Natural killer cell treated with Interleukin-12 subunit alpha and Interleukin-12 subunit beta and Interleukin-15 and Interleukin-18, amount 100 ng/mL, for 72 hours (primary cell): ENCODE measurements at places on chromosomes 7 and 10. TPM values are rescaled to one million over a fixed set of nuclear protein-coding genes. Genes with fewer than 3 reads are reported as not detected.

DNA sequence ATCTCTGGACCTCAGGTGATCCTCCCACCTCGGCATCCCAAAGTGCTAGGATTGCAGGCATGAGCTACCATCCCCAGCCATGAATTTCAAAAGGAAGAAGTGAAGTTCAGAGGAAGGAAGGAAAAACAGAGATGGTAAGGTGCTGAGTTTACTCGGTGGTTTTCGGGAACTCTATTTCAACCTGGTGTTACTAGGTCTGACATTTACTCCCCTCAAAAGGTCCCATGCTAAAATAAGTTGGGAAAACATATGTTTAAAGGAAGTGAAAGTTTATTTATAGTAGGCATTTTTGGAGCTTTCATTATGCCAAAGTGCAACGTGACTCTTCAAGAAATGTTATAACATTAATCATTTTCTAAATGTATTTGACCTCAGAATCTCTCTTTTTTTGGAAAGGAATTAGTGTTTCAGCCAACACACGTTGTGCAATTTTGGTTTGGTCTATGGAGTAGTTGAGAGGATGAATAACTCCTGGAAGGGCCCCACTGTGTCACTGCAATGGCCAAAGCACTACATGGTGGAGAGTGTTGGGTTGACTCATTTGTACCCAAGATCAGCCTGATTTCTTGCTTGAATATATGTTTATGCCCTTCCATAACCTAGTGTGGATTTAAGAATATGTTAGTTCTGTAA is 114.7 kb upstream of the FAM171A1 start:
- H3K36me3 ChIP-seq, result no peaks in the 10 kb centered on the region
- H3K4me1 ChIP-seq, result no peaks in the 10 kb centered on the region

DNA sequence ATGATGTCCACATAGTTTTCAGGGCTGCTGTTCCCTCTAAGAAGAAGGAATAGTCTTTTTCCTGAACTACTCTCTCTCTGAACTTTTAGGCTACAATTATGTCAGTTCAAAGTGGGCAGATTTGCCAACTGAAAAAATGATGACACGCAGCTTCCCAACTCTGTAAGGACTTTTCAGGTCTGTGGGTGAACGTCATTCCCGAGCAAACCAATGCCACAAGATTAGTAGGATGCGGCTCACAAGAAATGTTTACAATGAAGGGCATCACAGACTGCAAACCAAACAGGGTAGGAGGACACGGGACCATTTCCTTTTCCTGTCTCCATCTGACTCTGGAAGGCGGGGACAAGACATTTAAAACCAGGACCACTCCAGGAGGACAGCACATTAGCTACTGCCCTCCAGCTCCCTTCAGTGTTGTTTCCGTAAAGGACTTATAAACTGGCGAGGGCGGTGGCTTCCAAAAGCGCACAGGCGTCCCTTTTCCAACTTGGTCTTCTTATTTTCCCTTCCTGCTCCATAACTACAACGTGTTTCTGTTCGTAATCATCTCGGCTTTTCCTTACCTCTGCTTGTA is 539 bp upstream of the MKLN1 start:
- H3K36me3 ChIP-seq, result peaks cover 5% of the 10 kb centered on the region
- DNase-seq, result no peak
- H3K27ac ChIP-seq, result peak overlapping the region; percentile 95
- peaks cover 38% of the 10 kb centered on the region for H3K4me1 ChIP-seq
- peak overlapping the region; percentile 92 for H3K4me3 ChIP-seq

DNA sequence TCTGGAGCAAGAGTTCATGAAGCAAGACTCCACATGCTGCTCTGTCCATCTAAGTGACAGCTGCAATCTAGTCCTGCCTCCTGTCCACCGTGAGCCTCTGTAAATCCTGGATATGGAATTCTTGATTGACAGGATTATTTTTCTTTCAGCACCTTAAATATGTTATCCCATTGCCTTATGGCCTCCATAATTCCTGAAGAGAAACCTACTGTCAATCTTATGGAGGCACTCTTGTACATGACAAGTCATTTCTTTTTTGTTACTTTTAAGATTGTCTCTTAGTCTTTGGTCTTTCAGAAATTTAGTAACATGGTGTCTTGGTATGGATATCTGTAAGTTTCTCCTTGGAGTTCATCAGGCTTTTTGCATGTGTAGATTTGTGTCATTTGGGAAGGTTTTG is 82.8 kb downstream of the NPSR1 start:
- peaks cover 12% of the 10 kb centered on the region for H3K36me3 ChIP-seq
- H3K4me3 ChIP-seq, result no peak overlapping the region
- DNase-seq, result no peak
- no peak overlapping the region for H3K27ac ChIP-seq

GRCh38 chr7:144528536-144529045 is 125.1 kb upstream of the NOBOX start:
- no peak overlapping the region for H3K27ac ChIP-seq
- H3K36me3 ChIP-seq, result no peaks in the 10 kb centered on the region
- no peaks in the 10 kb centered on the region for H3K27me3 ChIP-seq

- DNase-seq, result no peak
- H3K4me1 ChIP-seq, result peaks cover 41% of the 10 kb centered on the region
- peak overlapping the region; percentile 79 for H3K4me3 ChIP-seq
- peak overlapping the region; percentile 74 for H3K27ac ChIP-seq
- peaks cover 14% of the 10 kb centered on the region for H3K36me3 ChIP-seq
Observed at GRCh38 chr10:89002226-89002978, 11.8 kb downstream of the FAS start.

GRCh38 chr10:124674768-124675222 is 69.4 kb downstream of the FAM53B start:
- no peak overlapping the region for H3K4me3 ChIP-seq
- H3K27ac ChIP-seq, result peak overlapping the region; percentile 89
- peaks cover 76% of the 10 kb centered on the region for H3K4me1 ChIP-seq
- no peak for DNase-seq

DNA sequence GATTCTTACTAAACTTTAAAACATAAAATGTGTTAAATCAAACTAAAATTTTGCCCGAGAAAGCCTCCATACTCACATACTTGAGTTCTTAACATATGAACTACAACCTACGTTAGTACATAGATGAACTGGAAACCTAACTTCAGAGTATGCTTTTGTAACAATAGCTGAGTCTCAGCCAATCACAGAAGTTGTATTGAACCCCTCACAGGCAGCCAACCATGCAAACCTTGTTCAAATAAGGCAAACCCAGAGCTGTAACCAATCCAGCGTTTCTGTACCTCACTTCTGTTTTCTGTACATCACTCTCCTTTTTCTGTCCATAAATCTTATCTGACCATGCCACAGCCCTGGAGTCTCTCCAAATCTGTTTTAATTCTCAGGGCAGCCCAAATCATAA is 157.3 kb upstream of the COL1A2 start:
- no peaks in the 10 kb centered on the region for H3K27me3 ChIP-seq
- H3K4me1 ChIP-seq, result no peaks in the 10 kb centered on the region
- no peak overlapping the region for H3K27ac ChIP-seq
- no peaks in the 10 kb centered on the region for H3K36me3 ChIP-seq
- H3K4me3 ChIP-seq, result no peak overlapping the region

DNA sequence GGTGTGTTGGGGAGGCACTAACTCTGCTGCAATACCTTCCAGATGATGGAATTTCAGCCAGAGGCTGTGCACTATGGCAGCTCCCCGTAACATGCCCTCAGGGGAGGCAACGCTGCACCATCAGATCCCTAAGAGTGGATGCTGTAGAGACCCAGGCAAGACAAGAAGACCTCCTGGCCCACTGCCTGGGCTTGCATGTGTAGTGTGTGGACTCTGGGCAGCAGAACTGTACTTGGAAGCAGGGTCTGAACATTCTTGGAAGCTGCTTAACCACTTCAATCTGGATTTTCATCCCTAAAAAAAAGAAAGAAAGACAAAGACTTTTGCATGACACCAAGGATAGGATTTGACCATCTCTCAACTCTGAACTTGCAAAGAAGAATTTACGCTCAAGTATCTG is 297.5 kb upstream of the NRP1 start:
- peaks cover 25% of the 10 kb centered on the region for H3K27me3 ChIP-seq
- no peak overlapping the region for H3K4me3 ChIP-seq
- H3K27ac ChIP-seq, result no peak overlapping the region
- DNase-seq, result no peak
- H3K4me1 ChIP-seq, result no peaks in the 10 kb centered on the region

GRCh38 chr7:130529417-130529816 is 37.5 kb downstream of the MEST start:
- H3K27ac ChIP-seq, result no peak overlapping the region
- no peak overlapping the region for H3K4me3 ChIP-seq
- H3K36me3 ChIP-seq, result peaks cover 5% of the 10 kb centered on the region
- DNase-seq, result no peak

DNA sequence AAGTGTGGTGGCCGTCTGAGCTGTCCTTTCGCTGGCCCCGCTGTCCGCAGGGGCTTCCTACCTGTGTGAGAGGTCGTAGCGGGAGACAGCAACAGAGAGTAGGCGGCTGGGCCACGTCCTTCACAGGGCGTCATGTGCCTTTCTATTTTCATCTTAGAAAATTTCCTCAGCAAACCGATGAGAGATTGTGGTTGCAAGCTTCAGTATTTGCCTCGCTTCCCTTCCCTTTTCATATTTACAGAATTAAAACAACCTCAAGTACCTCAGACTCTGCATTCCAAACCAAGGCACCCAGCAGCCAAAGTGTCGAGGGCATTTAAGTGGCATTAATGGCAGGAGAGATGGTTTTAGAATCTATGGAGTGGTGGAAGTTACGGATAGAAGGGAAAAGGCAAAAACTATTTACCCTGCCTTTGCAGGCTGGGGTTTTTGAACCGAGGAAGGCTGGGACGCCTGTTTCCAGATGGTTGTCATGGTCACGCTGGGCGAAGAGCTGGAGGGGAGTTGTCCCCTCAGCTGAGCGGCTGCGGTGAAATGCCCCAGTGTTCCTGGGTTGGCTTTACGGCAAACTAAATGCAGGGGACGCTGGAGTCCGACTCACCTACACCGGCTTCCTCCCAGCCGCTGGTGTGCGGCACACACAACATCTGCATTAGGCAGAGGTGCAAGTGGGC is 41.9 kb downstream of the WIPI2 start:
- peak overlapping the region; percentile 14 for H3K4me3 ChIP-seq
- H3K27ac ChIP-seq, result peak overlapping the region; percentile 60
- no peaks in the 10 kb centered on the region for H3K27me3 ChIP-seq
- H3K36me3 ChIP-seq, result peaks cover 6% of the 10 kb centered on the region

- peak; percentile 53 for DNase-seq
- H3K4me1 ChIP-seq, result peaks cover 6% of the 10 kb centered on the region
- H3K4me3 ChIP-seq, result no peak overlapping the region
- H3K27me3 ChIP-seq, result peaks cover 64% of the 10 kb centered on the region
Observed at GRCh38 chr10:99540657-99541531, 8.2 kb downstream of the NKX2-3 start.

DNA sequence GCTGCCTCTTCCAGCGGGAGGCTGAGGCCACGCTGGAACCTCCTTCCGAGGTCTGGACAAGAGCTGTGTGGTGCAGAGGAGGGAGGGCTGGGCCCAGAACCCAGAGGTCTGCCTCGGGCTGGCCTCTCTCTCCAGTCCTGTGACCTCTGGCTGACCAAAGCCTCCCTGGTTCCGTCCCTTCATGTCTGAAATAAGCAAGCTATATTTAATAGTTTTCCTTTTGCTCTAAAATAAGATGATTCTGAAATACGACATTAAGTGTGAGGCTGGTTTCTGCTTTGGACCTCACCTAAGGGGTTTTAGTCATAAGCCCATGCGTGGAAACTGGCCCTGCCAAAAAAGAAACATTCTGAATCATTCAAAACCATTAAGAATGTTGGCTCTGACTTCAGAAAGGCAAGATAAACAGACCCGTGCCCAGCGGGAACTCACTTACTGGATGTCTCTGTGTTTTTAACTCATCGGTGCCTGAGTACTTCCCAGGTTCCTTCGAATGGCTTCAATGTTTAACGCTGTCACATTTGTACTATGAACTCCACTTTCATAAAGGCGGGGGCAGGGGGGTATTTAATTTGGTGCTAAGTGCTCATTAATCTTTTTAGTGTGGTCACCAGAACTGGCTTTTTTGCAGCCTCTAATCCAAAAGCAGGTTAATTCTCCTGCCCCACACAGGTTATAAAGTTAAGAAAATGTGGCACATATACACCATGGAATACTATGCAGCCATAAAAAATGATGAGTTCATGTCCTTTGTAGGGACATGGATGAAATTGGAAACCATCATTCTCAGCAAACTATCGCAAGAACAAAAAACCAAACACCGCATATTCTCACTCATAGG is 157.5 kb upstream of the KLF14 start:
- no peak overlapping the region for H3K4me3 ChIP-seq
- no peak for DNase-seq
- H3K27ac ChIP-seq, result peak overlapping the region; percentile 57
- peaks cover 66% of the 10 kb centered on the region for H3K4me1 ChIP-seq
- peaks cover 55% of the 10 kb centered on the region for H3K36me3 ChIP-seq

GRCh38 chr10:5450605-5451384 is 38.4 kb downstream of the NET1 start:
- no peak overlapping the region for H3K4me3 ChIP-seq
- peaks cover 9% of the 10 kb centered on the region for H3K36me3 ChIP-seq
- DNase-seq, result no peak
- no peak overlapping the region for H3K27ac ChIP-seq

DNA sequence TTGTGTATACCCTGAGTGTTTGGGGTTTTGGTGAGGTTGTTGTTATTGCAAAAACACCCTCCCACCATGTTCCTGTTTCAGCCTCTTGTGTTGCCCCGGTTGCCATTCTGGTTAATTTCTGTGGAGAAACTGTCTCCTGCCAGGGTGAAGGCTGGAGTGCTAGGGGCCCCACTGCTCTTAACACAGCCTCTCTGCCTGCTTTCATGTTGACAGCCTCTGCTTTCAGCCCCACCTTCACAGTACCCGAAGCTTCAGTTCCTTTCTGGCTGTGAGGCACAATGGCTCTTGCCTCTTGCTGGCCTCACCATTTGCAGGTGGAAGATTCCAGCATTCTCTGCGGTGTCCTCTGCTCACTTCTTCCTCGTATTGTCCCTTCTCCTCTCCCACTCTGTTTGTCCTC is 19.2 kb downstream of the SLC18A2 start:
- no peak overlapping the region for H3K4me3 ChIP-seq
- H3K36me3 ChIP-seq, result no peaks in the 10 kb centered on the region
- no peak for DNase-seq
- no peak overlapping the region for H3K27ac ChIP-seq
- H3K27me3 ChIP-seq, result peaks cover 31% of the 10 kb centered on the region

DNA sequence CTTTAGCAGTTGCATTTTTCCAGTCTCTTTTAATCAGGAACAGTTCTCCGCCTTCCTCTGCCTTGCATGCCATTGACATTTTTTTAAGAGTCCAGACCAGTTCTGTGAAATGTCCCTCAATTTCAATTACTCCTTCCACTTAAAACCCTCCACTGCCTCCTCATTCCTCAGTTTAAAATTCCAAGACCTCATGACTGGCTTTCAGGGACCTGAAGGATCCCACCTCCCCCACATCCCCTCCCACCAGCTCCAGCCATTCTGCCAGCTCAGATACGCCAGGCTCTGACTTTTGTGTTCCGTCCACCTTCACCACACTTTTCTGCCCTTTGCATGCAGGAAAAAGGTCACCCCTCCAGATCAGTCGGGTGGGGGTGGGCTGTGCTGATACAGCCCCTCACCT is 8.7 kb downstream of the TNRC18 start:
- H3K27me3 ChIP-seq, result peaks cover 18% of the 10 kb centered on the region
- no peak for DNase-seq
- no peaks in the 10 kb centered on the region for H3K36me3 ChIP-seq
- H3K4me1 ChIP-seq, result peaks cover 5% of the 10 kb centered on the region
- no peak overlapping the region for H3K4me3 ChIP-seq

CYP51A1 gene
- 74.6 TPM for total RNA-seq

ZNF804B gene
- total RNA-seq, result not detected

AUTS2 gene
- total RNA-seq, result 14.3 TPM

VSTM2A gene
- not detected for total RNA-seq

SFRP4 gene
- not detected for total RNA-seq

PTPRE gene
- 147 TPM for total RNA-seq

GIMAP4 gene
- 83.6 TPM for total RNA-seq

MKX gene
- 0.86 TPM for total RNA-seq

C10orf53 gene
- not detected for total RNA-seq
